Kidney (tissue), 22 donors: ENCODE measurements at places on chromosomes 16 and 17.
A peak's percentile ranks its signal among the peaks of the same experiment; 100 is the strongest.

DNA sequence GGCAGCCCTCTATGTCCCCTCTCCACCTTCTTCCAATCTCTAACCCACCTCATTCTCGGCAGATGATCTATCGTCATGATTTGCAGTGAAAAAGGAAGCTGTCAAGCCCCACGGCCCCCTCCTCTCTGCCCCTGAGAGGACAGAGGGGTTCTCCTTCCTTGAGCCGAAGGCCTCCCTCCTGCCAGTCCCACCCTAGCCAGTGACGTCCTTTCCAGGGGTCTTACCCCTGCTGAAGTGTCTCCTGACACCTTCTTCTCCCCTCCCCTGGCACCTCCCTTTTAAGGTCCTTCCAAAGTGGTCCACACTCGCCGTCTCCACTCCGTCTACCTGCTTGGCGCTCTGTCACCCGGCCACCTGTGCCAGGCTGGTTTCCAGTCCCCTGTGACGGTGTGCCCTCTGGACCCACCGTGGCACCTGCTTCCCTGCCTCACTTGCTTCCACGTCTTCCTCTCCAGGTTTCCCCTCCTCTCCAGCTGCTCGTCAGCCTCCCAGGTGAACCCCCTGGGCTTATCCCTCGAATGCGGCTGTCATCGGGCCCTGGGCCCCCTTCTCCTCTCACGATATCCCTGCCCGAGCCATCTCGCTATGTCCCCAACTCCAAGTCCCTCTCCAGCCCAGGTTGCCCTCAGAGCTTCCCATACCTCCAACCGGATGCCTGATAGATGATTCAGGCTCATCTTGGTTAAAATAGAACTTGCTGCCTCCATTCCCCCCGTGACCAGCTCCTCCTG is 5.7 kb downstream of the CCDC102A start:
- DNase-seq: no peak

- peak; percentile 53 for DNase-seq
These were observed 72.8 kb downstream of the MMD start for GRCh38 chr17:55348749-55349354.

DNA sequence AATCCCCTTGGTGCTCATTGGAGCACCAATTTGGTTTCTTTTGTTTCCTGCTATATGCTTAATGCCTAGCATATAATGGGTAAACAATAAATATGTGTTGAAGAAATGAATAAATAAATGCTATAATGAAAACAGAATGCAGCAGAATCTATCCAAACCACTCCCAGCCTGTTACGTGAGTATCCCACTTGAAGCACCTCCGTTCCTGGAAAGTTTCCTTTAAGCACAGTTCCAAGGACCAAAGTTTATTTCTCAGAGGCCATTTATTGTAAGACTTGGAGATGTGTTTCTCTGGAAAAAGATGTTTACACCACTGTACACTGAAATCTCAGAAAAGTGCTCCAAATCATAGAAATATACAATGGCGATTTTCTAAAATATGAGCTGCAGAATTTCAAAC is 187.0 kb downstream of the SOX9 start:
- no peak for DNase-seq

GRCh38 chr16:86283944-86284343 is 226.4 kb upstream of the FOXF1 start:
- no peak for DNase-seq

GRCh38 chr17:56891751-56892150 is 22.1 kb downstream of the TRIM25 start:
- no peak for DNase-seq

DNA sequence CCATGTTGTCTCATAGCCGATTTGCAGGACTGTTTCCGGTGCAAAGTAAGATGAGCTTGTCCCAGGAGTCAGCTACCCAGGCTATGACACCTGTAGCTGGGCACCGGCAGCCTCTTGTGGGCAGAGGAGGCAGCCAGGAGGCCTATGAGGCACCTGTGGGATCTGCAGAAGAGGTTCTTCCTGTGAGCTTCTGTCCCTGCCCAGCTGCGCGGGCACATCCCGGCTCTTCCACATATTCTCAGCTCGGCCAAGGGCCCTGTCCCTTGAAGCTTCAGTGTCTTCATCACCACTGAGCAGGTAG is 21.3 kb upstream of the CAPN15 start:
- DNase-seq: no peak

GRCh38 chr17:80428363-80428762 is 13.4 kb downstream of the ENDOV start:
- peak; percentile 21 for DNase-seq

DNA sequence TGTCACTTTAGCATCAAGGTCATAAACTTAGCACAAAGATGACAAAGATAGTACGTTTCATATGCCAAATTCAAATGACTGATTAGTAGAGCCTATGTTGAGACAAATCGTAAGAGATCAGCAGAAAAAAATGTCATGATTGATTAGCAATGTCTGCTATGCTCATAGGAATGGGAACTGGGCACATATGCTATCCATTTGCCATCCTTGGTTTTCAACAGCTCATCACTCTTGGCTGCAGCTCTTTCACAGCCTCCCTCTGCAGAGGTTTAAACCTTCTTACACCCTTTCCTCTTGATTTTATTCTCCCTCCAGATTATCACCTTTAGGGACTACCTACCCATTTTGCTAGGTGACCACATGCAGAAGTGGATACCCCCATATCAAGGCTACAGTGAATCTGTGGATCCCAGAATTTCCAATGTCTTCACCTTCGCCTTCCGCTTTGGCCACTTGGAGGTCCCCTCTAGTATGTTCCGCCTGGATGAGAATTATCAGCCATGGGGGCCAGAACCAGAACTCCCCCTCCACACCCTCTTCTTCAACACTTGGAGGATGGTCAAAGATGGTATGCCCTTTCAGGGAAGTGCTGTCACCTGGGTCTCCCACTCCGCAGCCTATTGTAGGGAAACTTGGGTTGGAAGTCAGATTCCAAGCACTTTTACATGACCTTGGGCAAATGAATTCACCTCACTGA is 16.2 kb downstream of the MPO start:
- no peak for DNase-seq

GRCh38 chr17:5499476-5500231 is 13.3 kb downstream of the MIS12 start:
- DNase-seq: peak; percentile 82

DNA sequence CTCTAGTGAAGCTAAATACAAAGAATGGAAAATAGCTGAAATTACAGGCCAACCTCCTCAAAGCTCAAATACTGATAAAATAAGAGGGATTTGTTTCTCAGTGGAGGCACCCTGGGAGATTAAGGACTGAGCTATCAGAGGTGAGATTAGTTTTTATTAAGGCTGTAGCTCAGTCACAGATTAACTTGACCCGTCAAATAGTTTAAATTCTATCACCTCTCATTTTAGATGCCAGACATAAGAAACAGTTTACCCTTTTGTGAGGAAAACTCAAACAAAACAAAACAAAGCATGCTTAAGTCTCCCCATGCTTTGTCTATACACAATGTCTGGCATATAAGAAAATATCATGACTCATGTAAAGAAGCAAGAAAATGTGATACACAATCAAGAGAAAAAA is 208.3 kb upstream of the PMFBP1 start:
- DNase-seq: peak; percentile 12
